ENCODE measurements at places on chromosomes 6 and 20. TPM values are rescaled to one million over a fixed set of nuclear protein-coding genes. Genes with fewer than 3 reads are reported as not detected.

PHACTR3 gene
- not detected for total RNA-seq

SMPDL3A gene
- 11.8 TPM for total RNA-seq

SLC17A3 gene
- not detected for total RNA-seq

EPPIN gene
- not detected for total RNA-seq

CLDN20 gene
- not detected for total RNA-seq

SLC17A4 gene
- not detected for total RNA-seq

C6orf15 gene
- not detected for total RNA-seq

ADGRF4 gene
- 13.6 TPM for total RNA-seq

TFAP2C gene
- 30.8 TPM for total RNA-seq

KCNQ2 gene
- not detected for total RNA-seq

PHIP gene
- total RNA-seq = 12.4 TPM

PPP1R14C gene
- 36.0 TPM for total RNA-seq

GLP1R gene
- total RNA-seq = 0.08 TPM

STMN3 gene
- 4.6 TPM for total RNA-seq

RNASET2 gene
- 23.6 TPM for total RNA-seq

SYNDIG1 gene
- 0.08 TPM for total RNA-seq

TMEM244 gene
- total RNA-seq = not detected

GSTA3 gene
- not detected for total RNA-seq

HTR1E gene
- total RNA-seq = not detected

ZNF334 gene
- 2.0 TPM for total RNA-seq

OPRL1 gene
- 0.12 TPM for total RNA-seq

WFDC12 gene
- 5.1 TPM for total RNA-seq

TRERF1 gene
- 7.3 TPM for total RNA-seq

SNAP91 gene
- total RNA-seq = not detected
